Stimulated activated CD4-positive, alpha-beta T cell treated with anti-CD3 and anti-CD28 coated beads, Interleukin-15, amount 100 ng/mL, for 1 hour (primary cell): ENCODE measurements at places on chromosomes 5 and 9.

- no peak for DNase-seq
Measured at GRCh38 chr5:65771266-65771665, 49.3 kb downstream of the NLN start.

DNA sequence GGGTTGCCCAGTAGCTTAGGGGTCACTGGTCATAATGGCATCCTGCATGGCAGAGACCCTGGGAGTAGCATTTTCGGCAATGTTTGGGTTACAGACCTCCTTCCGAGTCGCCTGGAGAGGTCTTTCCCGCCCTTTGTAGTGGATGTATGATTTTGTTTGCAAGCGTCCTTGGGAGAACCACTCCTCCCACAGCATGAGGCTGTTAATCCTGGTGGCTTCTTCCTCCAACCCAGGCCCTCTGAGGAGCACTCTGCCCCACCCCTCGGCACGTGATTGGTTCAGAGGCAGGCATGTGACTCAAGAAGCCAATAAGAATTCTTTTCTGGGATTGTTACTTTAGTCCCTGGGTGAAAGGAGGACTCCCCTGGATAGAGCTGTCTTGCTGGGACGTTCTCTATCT is 30.2 kb upstream of the GRHPR start:
- DNase-seq, result no peak

DNA sequence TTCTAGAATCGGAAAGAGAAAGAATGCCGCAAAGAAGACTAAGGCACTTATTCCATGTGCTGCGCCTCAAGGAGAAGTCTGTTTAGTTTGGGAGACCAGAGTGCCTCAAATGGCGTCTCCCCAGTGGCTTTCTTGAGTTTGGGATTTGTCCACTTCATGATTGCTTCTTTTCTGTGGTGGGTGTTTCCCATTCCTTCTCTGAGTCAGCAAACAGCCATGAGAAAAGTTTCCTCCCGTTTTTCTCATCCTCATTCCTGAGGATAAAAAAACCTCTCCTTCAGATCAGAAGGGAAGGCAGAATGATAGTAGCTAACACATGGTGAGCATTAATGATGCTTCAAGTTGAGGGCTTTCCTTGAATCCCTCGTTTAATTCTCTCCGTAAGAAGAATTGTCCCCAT is 275.9 kb upstream of the WWC1 start:
- no peak for DNase-seq

DNA sequence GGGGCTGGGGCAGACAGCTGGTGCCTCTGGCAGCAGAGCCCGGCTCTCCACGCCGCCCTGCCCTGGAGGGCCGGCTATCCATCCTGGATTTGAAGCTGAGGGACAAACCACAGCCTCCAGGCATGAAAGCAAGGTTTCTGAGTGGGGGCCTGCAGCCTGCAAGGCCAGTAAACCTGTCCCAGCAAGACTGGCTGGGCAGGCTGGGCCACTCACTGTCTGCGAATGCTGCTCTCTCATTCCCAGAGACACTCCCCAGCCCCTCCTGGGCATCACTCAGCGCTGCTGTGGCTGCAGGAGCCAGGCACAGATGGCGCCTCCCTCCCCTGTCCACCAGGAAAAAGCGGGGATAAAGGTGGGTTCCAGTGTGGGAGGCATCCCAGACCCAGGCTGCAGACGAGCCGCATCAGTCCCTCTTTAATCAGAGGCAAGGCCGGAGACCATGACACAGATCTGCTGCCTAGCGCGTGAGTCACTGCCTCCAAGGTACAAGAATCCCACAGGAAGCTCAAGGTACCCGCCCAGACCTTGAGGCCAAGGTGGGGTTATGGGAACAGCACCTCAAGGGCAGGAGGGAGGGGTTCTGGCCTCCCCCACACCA is 118.0 kb downstream of the VAV2 start:
- DNase-seq, result no peak

DNA sequence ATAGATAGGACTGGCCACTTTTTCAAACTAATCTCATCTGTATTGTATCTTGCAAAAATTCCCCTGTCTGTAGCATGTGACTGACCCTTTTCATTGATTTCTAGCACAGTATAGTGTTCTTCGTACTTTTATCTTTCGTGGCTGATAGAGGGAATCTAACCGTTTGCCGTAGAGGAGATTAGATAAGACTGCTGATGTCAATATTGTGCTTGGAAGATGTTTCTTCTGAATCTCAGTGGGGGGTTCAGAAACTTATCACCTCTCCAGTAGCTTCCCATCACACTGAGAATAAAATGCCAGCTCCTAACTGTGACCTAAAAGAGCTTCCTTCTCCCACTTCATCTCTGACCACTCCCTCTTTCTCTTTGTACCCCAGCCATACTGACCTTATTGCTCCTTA is 25.4 kb upstream of the ALDOB start:
- no peak for DNase-seq

DNA sequence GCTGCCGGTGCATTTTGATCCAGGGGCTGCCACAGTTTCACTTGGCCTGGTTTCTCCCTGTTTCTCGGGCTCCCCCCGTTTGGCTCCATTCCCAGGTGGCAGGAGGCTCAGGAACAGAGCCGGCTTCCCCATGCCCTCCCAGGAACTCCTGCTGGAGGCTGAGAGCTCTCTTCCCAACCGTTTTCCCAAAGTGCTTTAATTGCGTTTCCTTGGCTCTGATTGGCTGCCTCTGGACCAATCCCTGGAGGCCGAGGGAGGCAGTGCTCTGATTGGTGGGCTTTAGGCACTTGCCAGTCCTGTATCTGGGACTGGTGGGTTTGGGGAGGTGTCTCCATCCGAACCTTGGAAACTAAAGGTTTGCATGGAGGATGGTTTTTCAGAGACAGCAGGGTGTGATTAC is 4.9 kb downstream of the TSPAN17 start:
- DNase-seq, result no peak

DNA sequence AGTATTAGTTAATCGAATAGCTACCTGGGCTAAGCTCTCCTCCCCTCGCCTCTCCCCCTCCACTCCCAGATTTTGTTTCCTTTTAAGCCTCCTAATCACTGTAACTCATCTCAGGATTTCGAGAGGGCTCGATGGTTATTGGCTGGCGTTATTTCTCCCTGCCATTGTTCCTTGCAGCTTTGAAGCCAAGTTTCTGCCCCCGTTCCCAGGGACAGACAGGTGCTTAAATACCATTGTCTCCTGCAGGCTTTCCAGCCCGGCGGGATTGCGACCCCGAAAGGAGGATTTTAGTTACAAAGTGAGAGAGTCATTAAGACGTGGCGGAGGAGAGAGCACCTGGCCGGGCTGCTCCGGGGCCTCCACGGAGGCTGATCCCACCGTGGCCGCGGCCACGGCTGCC is 46.2 kb downstream of the ASS1 start:
- no peak for DNase-seq

- DNase-seq, result no peak
Measured at GRCh38 chr5:93602241-93603077, 19.4 kb downstream of the NR2F1 start.

- no peak for DNase-seq
Measured at GRCh38 chr5:154002511-154003020, 36.1 kb downstream of the FAM114A2 start.

DNA sequence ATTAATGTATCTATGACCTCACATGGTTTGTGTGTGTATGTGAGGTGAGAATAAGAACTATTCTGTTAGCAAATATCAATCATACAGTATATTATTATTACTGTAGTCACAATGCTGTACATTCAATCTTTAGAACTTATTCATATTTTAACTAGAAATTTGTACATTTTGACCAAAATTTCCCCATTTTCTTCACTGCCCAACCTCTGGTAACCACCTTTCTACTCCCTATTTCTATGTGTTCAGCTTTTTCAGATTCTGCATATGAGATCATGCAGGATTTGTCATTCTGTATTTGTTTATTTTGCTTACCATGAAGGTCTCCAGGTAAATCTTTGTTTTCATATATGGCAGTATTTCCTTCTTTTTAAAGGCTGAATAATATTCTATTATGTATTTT is 607.9 kb downstream of the SLCO4C1 start:
- DNase-seq, result no peak

DNA sequence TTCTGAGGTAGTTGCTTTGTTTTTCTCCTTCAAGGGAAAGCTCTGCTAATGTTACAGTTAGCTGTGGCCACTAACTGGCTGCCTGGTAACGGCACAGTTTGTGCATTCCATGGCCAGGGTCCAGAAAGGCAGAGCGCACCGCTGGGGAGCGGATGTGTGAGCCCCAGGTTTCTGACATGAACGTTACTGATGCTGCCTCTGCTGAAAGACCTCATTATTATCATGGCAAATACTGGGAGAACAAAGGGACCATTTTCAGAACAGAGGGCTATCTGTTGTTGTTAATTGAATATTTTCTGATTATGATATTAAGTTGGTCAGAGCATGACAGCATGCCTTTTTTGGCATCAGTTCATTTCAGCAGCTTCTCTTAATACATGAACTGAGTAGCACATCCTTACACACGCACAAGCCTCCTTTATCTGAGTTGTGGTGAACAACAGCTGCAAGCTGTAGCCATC is 134.1 kb downstream of the NUDT12 start:
- DNase-seq, result no peak

DNA sequence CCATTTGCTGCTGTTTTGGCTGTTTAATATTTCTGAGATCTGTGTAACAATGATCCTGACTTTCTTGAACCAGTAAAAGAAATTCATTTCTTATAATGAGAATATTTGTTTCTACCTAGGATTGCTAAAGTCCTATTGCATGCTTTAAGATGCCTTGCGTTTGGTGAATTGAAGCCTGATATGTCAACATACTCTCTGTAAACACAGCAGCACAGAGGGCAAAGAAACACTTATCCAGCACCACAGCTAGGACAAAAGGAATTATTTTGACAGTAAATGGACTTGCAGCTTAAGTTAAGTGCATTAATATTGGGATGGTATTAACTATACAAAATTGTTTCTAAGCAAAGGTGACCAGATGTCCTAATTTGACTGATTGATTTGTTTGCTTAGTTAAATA is 2031.2 kb upstream of the CDH6 start:
- no peak for DNase-seq
